ENCODE measurements at places on chromosomes 2 and 18. TPM values are rescaled to one million over a fixed set of nuclear protein-coding genes. Genes with fewer than 3 reads are reported as not detected.
A peak's percentile ranks its signal among the peaks of the same experiment; 100 is the strongest.

CPS1 gene
- polyA plus RNA-seq = 2.3 TPM

SGPP2 gene
- polyA plus RNA-seq = 0.42 TPM

FEV gene
- polyA plus RNA-seq = 0.07 TPM

LIMS3 gene
- 3.2 TPM for polyA plus RNA-seq

ALLC gene
- polyA plus RNA-seq = 0.20 TPM

POLR1A gene
- polyA plus RNA-seq = 17.7 TPM

RPRM gene
- polyA plus RNA-seq = 3.0 TPM

SATB2 gene
- polyA plus RNA-seq = 1.7 TPM

CCNT2 gene
- polyA plus RNA-seq = 27.4 TPM

DNA sequence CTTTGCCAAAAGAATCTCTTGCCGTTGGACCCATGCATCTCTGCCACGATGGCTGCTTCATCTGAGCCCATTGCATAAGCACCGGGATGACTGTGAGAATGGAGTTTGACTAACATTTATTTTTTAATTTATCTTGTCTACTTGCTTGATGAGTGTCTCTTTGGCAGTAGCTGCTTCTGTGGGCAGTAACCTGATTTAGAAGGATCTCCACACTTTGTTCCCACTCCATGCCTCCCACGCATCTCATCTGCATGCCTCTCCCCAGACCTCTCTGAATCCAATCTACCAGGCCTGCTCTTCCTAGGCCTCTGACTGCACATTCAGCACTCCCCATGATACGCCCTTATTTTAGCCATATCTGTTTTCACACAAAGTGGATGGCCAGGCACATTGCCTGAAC lies 23.7 kb upstream of the TMX3 start:
- no peak for DNase-seq

- peak; percentile 36 for DNase-seq
Measured at GRCh38 chr18:62814132-62814759, 98.9 kb downstream of the PHLPP1 start.

DNA sequence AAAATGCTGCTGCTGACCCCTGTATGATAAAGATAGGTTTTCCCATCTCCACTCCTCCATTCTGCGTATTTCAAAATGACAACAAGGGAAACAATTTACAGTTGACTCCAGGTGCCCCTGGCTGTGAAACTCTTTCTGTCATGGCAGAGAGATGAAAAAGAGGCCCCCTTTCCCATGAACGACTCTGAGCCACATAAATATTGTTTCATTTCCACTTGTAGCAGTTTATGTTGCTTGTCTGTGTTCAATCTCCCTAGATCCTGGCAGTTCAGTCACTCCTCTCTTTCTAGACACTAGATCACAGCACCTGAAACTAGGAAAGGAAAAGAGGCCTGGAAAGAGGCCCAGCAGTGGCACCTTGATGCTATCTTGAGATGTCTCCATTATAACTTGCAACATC lies 121.0 kb upstream of the ZNF521 start:
- DNase-seq = no peak

DNA sequence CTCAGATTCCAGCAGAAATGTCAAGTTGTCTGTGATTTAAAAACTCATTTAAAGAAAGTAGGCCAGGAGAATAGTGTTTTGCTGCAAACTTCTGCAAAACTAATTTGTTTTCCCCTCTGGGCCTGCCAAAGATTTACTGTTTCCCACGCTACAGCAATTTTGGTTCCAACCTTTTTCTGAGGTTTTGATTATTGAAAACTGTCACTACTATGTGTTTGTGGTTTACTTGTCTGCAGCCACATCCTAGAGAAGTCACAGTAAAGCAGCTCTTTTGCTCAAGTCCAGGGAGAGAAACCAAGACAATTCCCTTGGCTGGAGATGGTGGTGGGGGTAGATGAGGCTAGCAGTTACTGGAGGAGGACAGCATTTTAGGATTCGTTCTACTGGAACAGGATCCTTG lies 12.8 kb downstream of the IL1R2 start:
- peak; percentile 68 for DNase-seq

GRCh38 chr2:41334159-41334558 lies 713.7 kb upstream of the PKDCC start:
- DNase-seq = no peak

DNA sequence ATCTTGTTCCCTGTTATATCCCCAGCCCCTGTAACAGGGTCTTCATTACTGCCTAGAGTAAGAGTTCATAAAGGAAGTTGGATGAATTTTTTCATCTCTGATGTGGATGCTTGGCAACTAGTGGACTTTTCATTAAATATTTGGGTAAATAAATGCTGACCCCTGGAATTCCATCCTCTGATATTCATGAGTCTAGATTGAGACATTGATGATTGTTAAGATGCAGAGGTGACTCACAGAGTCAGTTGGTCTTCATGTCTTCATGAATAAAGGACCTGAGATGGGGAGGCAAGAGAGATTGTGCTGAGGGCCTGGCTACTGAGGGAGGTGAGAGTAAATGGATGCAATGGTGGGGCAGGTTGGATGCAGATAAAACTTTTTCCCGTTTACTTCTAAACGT lies 132.7 kb upstream of the NT5C1B start:
- no peak for DNase-seq

DNA sequence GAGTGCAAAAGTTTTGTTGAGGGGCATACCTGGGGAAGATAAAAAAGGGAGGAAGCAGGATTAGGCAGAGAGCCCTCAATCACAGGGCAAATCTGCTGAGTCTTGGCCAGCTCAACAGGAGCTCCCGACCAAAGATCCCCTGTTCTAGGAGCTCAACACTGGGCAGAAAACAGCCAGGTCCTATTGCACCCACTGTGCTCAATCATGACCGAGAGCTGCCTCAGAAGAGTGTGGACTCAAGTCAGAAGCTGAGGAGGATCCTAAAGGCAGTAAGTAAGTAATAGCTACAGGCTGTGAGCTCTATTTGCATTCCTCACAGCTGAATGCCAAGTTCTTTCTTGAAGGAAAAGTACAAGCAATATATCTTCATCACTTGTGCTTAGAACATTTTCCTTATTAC lies 334.4 kb upstream of the NRP2 start:
- no peak for DNase-seq

DNA sequence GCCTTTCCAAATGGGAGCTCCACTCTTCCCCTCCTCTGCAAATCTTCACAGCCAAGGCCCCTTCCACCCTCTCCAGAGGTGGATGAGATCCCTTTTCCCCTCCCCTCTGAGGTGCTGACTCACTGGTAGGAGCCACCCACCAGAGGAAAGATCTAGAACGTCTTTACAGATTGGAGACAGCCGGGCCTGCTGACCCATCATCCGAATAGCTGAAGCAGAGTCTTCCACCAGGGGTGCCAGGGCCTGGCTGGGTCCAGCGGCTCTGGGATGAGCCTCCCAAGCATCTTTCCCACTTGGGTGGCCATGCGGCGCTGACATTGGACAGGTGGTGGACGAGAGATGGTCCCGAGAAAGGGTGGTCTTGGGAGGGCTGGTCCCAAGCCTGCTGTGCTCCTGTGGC lies 9.0 kb downstream of the ERFE start:
- DNase-seq = no peak

GRCh38 chr18:11669271-11669947 lies 19.7 kb upstream of the GNAL start:
- DNase-seq = no peak

DNA sequence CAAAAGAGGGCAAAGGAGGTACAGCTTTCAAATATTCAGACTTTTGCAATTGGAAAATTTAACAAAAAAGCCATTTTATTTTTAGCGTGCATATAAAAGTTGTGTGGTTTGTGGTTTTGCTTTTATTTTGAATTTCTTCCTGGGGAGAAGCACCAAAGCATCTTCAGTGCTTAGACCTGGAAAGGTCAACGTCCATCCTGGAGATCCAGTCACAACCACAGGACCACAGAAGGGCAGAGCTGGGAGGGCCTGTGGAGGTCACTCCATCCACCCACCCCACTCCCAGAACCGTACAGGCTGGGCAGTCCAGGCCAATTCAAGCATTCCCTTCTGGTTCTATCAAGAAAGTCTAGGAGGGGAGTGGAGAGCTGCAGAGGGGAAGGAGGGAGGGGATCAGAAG lies 43.8 kb downstream of the MPHOSPH10 start:
- no peak for DNase-seq

DNA sequence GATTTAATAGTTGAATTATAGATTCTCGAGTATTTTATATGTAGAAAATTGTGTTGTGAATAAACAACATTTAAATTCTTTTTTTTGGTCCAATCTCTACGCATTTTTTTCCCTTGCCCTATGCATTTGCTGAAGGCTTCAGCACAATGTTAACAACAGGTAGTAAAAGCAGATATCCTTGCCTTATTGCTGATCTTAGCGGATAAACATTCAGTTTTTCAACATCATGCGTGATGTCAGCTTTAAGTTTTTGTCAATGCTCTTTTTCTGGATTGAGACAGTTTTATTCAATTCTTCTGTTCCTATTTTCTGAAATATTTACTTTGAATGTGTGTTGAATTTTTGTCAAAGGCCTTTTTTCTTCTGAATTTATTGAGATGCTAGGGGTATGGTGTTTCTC lies 11.6 kb upstream of the OR6B3 start:
- DNase-seq = no peak

GRCh38 chr2:230439590-230439989 lies 23.6 kb downstream of the SP100 start:
- DNase-seq = no peak

- DNase-seq = no peak
Measured at GRCh38 chr18:31587529-31587928, 4.1 kb upstream of the TTR start.

Measured in muscle of back (tissue), 13 donors.